ENCODE measurements at places on chromosomes 16 and 17. TPM values are rescaled to one million over a fixed set of nuclear protein-coding genes. Genes with fewer than 3 reads are reported as not detected.

Gene SLC22A31
- not detected for total RNA-seq

DNA sequence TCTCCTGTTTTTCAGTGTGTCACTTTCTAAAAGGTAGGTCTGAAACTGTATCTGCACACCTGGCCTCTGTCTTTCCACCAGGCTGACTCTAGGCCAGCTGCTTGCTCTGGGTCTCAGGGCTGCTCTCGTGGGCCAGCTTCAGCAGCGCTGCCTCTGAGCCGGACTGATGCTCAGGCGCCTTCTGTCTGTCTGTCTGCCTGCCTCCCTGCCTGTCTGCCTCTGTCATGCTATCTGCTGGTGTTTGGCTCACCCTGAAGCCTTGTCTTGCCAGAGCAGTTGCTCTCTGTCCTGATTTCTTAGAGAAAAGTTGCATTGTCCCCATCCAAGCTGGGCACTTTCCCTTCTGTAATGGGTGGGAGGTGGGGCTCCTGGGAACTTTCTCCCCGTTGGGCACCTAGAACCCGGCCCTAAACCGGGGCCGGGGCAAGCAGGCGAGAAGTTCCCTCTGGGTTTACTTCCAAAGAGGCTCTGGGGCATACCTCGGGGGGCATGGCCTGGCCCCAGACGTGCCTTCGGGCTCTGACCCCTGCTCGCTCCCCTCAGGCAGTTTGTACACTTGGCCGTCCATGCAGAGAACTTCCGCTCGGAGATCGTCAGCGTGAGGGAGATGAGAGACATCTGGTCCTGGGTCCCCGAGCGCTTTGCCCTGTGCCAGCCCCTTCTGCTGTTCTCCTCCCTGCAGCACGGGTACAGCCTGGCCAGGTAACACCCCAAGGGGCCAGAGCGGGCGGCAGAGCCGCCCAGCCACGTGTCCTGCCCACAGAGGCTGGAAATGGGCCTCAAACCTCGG, 15.9 kb upstream of the ATP6V0C start:
- H3K27ac ChIP-seq = no peak overlapping the region
- no peak overlapping the region for H3K4me3 ChIP-seq
- no peaks in the 10 kb centered on the region for H3K4me1 ChIP-seq
- H3K27me3 ChIP-seq = no peaks in the 10 kb centered on the region

Gene CD300E
- total RNA-seq = not detected

DNA sequence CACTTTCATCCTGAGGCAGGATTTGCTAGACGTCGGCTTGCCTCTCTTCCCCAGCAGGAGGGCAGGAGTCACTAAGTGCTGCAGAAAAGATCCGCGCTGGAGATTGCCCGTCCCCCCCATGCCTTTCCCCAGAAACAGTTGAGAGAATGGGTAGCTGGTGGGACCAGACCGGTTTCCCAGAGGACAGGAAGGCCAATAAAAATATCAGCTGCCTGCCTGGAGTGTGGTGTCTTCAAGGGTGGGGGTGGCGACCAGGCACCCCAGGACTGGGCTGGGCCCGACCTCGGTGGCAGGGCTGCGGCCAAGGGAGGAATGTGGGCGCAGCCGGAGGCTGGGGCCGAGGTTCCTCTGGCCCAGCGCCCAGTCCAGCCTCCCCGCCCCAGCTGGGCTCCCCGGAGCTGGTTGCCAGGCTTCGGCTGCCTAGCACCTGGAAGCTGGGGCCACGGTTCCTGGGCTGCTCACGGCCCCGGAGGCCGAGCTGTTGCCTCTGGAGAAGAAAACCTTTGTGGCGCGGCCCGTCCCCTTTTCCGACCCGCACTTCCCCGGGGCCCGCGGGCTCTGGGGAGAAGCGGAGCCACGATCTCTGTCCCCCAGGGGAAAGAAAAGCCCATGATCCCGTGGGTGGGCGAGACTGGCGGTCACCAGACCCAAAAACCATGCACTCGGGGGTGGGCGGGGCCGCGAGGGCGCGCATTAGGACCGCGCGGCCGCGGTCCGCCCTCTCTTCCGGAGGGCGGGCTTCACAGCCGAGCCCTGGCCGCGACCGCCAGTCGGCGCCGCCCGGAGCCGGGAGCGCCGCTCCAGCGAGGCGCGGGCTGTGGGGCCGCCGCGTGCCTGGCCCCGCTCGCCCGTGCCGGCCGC, at the start of gene TRAF4:
TRAF4 (plus strand) TSS at position 769 of the 861 bp plus-strand sequence. CDS start 102 bp downstream, outside the sequence.
- H3K4me1 ChIP-seq = peaks cover 38% of the 10 kb centered on the region
- no peaks in the 10 kb centered on the region for H3K27me3 ChIP-seq
- peaks cover 64% of the 10 kb centered on the region for H3K36me3 ChIP-seq
- H3K27ac ChIP-seq = peak within 1 kb of the TSS; percentile 92

Gene ODAD4
- total RNA-seq = 0.58 TPM

GRCh38 chr16:8241408-8241807, 348.9 kb downstream of the TMEM114 start:
- no peak for DNase-seq
- H3K27me3 ChIP-seq = no peaks in the 10 kb centered on the region
- H3K4me1 ChIP-seq = no peaks in the 10 kb centered on the region
- no peaks in the 10 kb centered on the region for H3K36me3 ChIP-seq

- H3K27me3 ChIP-seq = peaks cover 2% of the 10 kb centered on the region
- H3K27ac ChIP-seq = no peak overlapping the region
- no peaks in the 10 kb centered on the region for H3K4me1 ChIP-seq
- DNase-seq = no peak
- H3K36me3 ChIP-seq = no peaks in the 10 kb centered on the region
Observed at GRCh38 chr17:52140601-52141000, 17.9 kb downstream of the CA10 start.

DNA sequence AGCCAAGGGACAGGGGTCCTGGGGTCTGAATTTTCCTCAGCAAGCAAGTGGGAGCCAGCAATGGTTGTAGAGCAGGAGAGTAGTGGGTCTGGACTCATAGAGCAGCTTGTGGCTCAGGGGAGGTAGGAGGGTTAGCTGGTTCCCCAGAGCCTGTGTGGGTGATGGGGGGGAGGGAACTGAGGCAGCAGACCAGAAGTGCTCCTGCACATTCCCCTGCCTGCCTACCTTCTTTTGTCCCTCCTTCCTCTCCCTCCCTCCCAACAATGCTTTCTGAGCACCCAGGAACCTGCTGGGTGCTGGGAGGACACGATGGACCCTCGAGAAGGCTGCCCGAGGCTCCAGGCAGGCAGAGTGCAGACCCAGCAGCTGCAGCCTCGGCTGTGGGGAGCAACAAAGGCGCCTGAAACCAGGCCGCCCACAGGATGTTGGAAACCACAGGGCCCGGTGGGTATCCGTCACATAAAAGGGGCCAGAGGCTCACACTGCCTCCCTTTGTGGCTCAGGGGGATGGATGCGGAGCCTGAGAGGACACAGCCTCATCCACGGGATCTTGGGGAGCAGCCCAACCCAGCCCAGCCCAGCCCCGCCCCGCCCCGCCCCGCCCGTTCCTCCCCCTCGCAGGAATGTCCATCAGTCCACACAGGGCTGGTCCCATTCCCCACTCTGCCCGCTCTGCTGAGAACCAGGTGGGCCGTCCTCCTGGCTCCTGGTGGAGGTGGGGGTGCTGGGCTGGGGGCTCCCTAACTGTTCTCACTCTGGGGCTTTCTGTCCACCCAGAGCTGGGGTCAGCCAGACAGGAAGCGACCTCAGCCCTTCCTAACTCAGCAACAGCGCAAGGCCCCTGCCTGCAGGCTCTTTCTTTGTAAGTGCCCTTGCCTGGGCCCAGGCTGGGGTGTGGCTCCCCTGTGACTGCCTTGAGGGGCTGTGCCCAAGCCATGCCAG, 1.7 kb upstream of the NLRC3 start:
- H3K4me3 ChIP-seq = peak overlapping the region; percentile 76
- H3K27me3 ChIP-seq = no peaks in the 10 kb centered on the region
- H3K27ac ChIP-seq = peak overlapping the region; percentile 90
- peaks cover 8% of the 10 kb centered on the region for H3K36me3 ChIP-seq

Gene CDRT15
- total RNA-seq = not detected

Gene PPY
- not detected for total RNA-seq

Gene EXOC3L1
- total RNA-seq = 0.19 TPM

DNA sequence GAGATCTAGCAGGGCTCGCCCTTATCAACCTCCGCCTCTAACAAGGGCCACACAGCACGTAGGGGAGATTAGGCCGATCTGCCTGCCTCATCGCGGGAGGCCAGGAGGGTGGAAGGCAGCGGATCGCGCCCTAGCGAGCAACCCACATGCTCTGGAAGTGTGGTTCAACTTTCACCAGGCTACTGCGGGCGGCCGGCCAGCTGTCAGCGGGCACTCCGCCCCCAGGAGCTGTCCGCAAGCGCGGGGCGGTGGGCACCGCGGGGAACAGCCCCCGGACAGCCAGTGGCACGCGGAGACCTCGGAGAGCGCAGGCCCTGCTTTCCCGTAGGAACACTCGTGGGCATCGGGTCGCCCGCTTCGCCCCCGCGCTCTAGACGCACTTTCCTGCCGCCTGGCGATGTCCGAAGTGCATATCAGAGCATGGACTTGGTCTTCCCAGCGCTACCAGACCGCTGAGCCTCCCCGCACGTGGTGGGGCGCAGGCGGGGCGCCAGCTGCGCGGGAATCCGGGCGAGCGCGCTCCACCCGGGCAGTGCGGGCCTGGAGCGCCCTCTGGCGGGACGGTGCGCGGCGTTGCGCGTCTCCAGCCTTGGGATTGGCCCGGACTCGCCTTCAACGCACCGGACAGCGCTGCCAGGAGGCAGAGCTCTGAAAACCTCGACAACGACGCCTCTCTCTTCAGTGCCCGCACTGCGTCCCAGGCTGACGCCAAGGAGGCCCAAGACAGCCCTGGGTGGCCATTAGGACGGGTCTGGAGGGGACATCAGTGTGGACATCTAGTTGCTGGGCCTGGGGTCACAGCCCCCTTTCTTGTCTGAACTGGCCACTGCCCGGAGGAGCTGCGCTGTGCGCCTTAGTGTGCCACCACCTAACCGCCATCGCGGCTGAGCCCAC, 3.6 kb upstream of the ZNHIT3 start:
- no peak overlapping the region for H3K4me3 ChIP-seq
- peak; percentile 87 for DNase-seq
- H3K36me3 ChIP-seq = peaks cover 13% of the 10 kb centered on the region
- peaks cover 23% of the 10 kb centered on the region for H3K27me3 ChIP-seq

Gene CNTROB
- total RNA-seq = 45.3 TPM

Gene SULT1A2
- 0.68 TPM for total RNA-seq

Gene CEP295NL
- 0.19 TPM for total RNA-seq

Gene SLC6A4
- total RNA-seq = not detected

DNA sequence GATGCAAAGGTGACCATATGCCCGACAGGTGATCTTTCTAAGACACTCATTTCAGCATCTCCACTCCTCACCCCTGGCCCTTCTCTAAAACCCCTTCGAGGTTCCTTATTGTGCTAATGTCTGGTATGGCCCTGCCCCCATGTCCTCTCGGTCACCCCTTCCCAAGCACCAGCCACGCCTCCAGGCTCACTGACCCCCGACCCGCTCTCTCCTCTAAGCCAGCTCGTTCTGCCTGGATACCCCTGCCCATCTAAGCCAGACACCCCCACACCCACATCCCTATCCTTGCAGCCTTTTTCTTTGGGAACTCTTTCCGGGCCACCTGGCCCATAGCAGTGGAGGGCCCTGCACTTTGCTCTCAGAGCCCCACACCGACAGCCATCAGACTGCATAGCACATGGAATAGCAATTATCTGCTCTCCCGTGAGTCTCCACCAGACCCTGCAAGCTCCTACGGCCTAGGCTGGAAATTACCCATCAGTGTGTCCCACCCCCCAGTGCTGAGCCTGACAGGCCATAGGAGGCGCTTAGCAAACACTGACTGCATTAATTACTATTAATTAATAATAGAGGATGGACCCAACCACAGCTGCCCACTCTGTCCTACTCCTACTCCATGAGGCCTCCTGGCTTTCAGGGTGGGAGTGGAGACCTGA, 176.7 kb downstream of the TMEM132E start:
- H3K36me3 ChIP-seq = no peaks in the 10 kb centered on the region
- H3K4me3 ChIP-seq = no peak overlapping the region
- H3K27me3 ChIP-seq = peaks cover 24% of the 10 kb centered on the region
- no peaks in the 10 kb centered on the region for H3K4me1 ChIP-seq
- no peak for DNase-seq

DNA sequence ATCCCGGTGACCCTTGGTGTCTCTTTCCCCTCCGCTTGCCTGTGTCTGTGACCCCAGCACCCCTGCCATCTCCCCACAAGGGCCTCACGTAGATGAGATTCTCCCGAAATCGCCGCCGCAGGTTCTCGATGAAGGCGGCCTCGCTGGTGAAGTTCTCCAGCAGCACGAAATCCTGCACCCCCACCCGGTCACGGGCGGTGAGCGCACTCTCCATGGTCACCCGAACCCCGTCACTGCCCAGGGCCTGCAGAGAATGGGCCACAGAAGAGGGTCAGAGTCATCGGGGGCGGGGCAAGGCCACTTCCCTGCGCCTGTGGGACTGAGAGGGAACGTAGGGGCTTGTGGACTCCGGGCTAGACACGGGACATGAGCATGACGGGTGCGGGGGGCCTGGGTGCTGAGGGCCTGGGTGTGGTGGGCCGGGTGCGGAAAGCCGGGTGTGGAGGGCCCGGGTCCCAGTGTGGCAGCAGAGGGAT, 8.4 kb downstream of the MYO1C start:
- H3K4me3 ChIP-seq = no peak overlapping the region
- H3K27me3 ChIP-seq = peaks cover 3% of the 10 kb centered on the region
- H3K36me3 ChIP-seq = no peaks in the 10 kb centered on the region
- no peak overlapping the region for H3K27ac ChIP-seq
- DNase-seq = no peak

Gene HOXB7
- total RNA-seq = 0.62 TPM

GRCh38 chr16:4003166-4003565, 113.1 kb downstream of the ADCY9 start:
- no peaks in the 10 kb centered on the region for H3K36me3 ChIP-seq
- H3K27me3 ChIP-seq = peaks cover 3% of the 10 kb centered on the region
- no peak overlapping the region for H3K27ac ChIP-seq
- no peak overlapping the region for H3K4me3 ChIP-seq
- no peak for DNase-seq

Gene DHRS7B
- total RNA-seq = 19.2 TPM

DNA sequence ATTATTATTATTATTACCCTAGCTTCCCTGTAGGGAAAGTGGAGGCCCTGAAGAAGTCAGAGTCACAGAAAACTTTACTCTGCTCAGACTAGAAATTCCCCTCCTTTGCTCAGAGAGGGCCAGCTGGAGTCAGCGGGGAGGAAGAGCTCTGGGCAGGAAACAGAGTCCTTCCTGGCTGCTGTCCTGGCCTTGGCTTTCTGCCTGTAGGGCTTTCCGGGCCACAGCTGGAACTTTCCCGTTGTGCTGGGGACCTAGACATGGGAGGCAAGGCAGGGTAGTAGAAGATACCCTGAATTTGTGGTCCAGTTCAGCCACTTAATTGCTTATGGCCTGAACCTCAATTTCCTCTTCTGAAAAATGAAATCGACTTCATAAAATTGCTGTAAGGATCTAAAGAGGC, 14.0 kb upstream of the CCL2 start:
- H3K27ac ChIP-seq = no peak overlapping the region
- no peaks in the 10 kb centered on the region for H3K36me3 ChIP-seq
- no peak overlapping the region for H3K4me3 ChIP-seq
- peaks cover 11% of the 10 kb centered on the region for H3K27me3 ChIP-seq
- H3K4me1 ChIP-seq = no peaks in the 10 kb centered on the region

GRCh38 chr16:84569382-84569987, 48.4 kb downstream of the COTL1 start:
- H3K4me1 ChIP-seq = peaks cover 8% of the 10 kb centered on the region
- no peak overlapping the region for H3K27ac ChIP-seq

DNA sequence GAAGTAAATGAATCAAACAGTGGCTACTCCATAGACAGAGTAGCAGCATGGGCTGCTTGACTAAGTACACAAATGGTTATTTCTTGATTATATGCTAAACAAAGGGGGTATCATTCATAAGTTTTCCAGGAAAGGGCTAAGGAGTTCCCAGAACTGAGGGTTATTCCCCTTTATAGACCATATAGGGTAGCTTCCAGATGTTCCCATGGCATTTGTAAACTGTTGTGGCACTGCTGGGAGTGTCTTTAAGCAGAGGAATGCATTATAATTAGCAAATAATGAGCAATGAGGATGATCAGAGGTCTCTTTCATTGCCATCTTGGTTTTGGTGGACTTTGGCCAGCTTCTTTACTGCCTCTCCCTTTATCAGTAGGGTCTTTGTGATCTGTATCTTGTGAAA, 105.1 kb downstream of the CDH11 start:
- no peak overlapping the region for H3K4me3 ChIP-seq
- no peak for DNase-seq
- H3K36me3 ChIP-seq = no peaks in the 10 kb centered on the region

Gene CNGB1
- not detected for total RNA-seq
